ENCODE measurements at places on chromosomes 6 and 20.

- no peak for DNase-seq
These were observed 319.9 kb downstream of the TRDN start for GRCh38 chr6:123316733-123317323.

GRCh38 chr20:10495173-10495572 lies 60.1 kb downstream of the SLX4IP start:
- DNase-seq: no peak

GRCh38 chr6:128209771-128210170 lies 308.9 kb upstream of the THEMIS start:
- DNase-seq: no peak

- DNase-seq: no peak
These were observed 1.9 kb downstream of the RBM24 start for GRCh38 chr6:17283074-17283473.

DNA sequence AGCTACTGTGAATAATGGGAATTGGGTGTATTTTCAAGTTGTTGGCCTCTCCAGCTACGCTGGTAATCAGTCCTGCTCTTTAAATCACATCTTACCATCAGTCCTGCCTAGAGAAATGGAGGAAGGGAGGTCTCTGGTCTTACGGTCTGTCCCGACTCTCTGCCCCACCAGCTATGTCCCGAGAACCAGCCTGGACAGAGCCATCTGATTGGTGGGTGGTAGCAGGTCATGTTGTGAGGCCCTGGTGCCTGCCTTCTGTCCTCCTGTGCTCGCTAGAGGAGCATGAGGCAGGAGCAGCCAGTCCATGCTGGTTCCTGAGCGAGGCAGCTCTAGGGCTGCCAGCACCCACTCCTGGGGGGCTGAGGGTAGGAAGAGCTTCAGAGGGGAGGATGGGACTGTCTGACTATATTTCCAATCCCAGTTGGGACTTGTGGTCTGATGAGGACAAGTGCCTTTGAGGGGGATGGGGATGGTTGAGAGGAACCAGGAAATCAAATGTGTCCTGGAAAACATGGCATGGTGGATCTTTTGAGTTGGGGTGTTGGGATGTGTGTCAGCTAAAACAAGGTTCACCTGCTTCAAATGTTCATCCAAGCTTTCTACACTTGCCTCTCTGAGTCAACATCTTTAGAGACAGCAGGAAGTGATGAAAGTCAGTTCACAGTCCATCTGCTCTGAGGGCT lies 33.0 kb downstream of the SYNJ2 start:
- no peak for DNase-seq

- no peak for DNase-seq
These were observed 735 bp downstream of the FAM135A start for GRCh38 chr6:70413992-70414494.

DNA sequence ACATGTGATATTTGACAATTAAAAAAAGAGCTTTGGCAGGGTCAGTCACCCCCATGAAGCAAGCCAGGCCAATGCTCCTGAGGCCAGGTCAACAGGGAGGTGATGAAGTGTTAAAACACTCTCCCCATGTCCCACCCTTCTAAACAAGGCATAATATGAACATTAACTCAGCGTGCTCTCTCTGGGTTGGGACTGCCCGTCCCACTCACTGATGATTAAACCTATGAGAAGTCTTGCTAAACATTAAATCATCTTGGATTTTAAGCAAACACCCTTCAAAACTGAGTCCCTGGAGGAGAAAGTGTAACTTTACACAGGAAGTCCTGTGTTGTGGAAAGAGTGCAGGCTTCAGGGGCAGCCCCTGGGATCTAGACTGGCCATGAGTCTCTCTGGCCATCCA lies 558.5 kb downstream of the CD83 start:
- DNase-seq: no peak

DNA sequence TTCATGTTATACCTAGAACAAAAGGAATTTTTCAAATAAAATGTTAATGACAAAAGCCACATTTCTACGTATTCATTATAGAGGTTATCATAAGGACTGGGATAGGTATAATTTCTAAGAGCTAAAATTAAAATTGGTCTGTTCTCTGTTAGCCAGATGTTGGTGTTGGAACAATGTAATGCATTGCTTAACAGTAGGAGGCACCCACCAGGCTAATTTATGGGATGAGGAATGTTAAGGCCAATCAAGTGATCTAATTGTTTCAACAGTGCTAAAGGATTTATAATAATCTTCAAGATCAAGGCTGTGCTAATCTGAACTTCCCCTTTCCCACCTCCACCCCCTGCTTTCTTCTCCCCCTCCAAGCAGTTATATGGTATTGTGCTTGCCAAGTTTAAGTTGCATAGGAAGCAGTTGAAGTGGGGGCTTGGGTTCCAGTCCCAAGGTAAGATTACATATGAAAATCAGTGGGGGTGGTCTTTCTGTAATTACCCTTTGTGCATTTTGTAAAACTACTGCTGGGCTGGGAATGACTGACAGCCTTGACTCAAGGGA lies 89.2 kb upstream of the BACH2 start:
- DNase-seq: no peak

- DNase-seq: no peak
These were observed 3.5 kb downstream of the LHFPL5 start for GRCh38 chr6:35808688-35809087.

DNA sequence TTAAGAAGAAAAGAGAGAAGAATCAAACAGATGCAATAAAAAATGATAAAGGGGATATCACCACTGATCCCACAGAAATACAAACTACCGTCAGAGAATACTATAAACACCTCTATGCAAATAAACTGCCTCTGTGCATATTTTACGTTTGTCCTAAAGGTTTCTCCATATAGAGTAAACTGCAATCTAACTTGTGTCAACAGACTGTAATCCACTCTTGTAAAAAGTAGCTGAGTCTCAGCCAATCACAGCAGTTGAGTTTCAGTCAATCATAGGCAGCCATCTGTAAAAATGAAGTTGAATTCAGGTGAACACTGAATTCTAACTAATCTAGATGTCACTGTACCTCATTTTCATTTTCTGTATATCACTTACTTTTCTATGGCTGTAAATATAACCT lies 112.2 kb upstream of the SYNCRIP start:
- DNase-seq: no peak

DNA sequence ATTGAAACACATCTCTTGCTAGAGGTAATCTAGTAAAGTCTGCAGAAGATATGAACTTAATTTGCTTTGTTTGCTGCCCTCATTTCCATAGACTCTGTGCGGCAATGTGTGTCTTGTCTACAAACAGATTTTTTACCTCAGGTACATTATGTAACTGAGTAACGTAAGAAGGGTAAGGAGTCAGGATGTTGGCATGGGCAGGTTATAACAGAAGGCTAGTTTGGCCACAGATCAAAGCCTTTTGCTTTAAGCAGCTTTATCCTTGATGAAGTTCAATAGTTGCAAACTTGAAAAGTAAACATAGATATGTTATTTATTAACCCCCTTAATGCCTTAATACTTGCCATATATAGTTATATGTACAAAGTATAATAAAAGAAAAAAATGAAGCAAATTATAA lies 391.6 kb upstream of the FKBP1C start:
- no peak for DNase-seq

GRCh38 chr6:155417454-155417853 lies 38.2 kb downstream of the NOX3 start:
- DNase-seq: no peak

- no peak for DNase-seq
These were observed 1.5 kb downstream of the PPP1R14C start for GRCh38 chr6:150144294-150144868.

DNA sequence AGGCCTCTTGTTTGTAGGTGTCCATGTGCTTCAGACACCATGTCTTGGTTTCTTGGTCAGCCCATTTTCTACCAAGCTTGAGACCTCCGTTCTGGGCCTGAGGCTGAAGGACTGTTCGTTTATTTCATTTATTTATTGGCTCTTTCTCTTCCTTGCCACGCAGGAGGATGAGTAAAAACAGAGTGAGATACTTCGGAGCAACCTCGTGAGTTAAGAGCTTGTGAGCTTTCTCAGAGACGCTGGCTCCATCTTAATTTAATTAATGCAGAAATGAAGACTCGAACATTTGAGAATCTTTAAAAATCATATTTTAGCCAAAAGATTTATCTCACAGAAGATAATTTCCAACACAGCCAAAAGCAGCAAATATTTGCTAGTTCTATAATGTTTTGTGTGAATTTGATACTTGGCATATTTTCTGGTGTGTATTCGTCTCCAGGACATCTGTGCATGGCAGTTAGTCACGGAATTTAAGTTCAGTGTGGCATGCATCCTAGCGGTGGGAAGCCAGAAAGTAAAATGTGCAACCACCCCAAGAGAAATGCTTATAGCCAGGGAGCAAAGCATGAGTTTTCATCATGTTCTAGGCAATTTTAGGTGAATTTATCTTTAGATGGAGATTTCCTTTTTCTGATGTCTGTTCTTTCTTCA lies 76.0 kb downstream of the THBS2 start:
- no peak for DNase-seq

- DNase-seq: no peak
These were observed 11.5 kb downstream of the FOXC1 start for GRCh38 chr6:1621070-1621701.
